Tongue (tissue), 3 donors: ENCODE measurements at places on chromosomes 1 and 21. TPM values are rescaled to one million over a fixed set of nuclear protein-coding genes. Genes with fewer than 3 reads are reported as not detected.

DNA sequence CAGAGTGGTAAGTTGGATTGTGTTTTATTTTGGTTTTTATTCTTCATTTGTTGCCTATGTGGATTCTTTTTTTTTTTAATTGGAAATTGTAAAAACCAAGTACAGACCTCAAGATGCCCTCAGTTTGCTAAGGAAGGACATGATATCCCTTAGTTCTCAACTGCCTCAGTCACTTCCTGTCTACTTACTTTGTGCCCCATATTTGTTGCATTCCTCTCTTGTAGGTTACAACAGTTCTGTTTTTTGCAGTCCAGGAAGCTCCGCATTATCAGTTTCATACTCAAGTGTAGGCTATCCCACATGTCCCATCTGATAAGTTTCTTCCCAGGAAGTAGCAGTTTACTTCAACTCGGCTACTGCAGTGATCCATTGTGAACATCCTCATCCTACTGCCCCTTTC lies 82.0 kb downstream of the RPAP2 start:
- DNase-seq = no peak

DNA sequence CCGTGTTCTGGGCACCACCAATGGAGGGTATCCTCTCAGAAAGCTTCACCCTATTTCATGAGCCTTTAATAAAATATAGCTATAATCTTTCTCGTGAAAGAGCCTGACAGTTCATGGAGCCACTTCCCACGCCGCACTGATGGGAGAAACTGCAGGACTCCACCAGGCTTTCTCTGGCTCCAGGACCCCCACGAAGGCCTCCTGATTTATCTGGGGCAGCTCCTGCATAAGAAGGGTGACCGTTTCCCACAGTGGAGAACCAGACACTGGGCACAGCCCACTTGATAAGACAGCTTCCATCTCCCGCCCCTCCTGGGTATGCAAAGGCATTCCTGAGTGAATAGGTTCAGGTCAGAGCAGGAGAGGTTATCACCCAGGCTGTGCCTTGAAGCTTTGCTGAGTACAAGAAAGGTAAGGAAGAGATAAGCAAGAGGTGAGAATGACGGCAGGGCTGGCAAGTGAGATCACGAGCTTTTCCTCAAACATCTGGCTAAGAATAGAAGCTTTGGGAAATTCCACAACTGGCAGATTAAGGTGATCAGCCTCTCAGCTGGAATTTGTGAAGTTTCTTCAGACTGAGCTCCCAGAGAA lies 499.8 kb downstream of the KIF26B start:
- DNase-seq = no peak

GRCh38 chr21:20186186-20186585 lies 812.0 kb upstream of the NCAM2 start:
- DNase-seq = no peak

Gene RAB25
- 13.3 TPM for total RNA-seq

Gene SLC30A2
- total RNA-seq = 1.2 TPM

GRCh38 chr1:172960019-172960418 lies 90.7 kb downstream of the TNFSF18 start:
- no peak for DNase-seq
